ENCODE measurements at places on chromosomes 2 and 18. TPM values are rescaled to one million over a fixed set of nuclear protein-coding genes. Genes with fewer than 3 reads are reported as not detected.
A peak's percentile ranks its signal among the peaks of the same experiment; 100 is the strongest.

- no peak for DNase-seq
Observed at GRCh38 chr2:191789796-191790195, 57.1 kb downstream of the CAVIN2 start.

DNA sequence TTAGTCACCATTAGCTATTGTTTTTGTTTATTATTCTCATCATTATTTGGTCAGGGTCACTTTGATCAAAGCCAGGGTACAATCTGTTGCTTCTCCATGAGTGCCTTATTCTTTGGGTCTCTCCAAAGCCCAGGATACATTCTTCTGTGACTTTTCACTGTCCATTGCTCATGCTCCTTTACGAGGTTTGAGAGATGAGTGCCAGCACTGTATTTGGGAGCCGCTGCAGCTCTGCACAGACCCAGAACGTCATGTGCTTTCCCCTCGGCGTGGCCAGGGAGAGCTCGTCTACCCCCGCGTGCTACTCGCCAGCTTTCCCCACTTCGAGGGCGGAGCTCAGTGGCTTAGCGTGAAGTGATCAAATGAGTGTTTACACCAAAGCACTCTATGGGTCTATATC lies 123.7 kb downstream of the COL6A3 start:
- peak; percentile 55 for DNase-seq

- DNase-seq: no peak
Observed at GRCh38 chr2:236865052-236865451, 220.6 kb upstream of the COPS8 start.

DNA sequence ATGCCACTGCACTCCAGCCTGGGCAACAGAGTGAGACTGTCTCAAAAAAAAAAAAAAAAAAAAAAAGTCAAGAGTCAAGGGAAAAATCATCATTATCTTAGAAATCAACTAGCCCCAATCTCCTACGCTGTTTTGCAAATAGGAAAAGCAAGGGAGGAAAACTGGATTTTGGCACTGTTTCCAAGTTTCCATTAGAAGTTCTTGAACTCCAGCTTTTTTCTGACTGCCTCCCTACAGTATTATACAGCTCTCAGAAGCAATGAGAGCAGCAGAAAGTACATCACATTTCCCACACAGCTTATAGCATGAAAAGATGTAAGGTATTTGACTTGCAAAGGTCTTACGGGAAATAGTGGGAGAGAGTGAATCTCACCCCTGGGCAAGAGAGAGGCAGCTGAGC lies 127.8 kb downstream of the OSR1 start:
- no peak for DNase-seq

DNA sequence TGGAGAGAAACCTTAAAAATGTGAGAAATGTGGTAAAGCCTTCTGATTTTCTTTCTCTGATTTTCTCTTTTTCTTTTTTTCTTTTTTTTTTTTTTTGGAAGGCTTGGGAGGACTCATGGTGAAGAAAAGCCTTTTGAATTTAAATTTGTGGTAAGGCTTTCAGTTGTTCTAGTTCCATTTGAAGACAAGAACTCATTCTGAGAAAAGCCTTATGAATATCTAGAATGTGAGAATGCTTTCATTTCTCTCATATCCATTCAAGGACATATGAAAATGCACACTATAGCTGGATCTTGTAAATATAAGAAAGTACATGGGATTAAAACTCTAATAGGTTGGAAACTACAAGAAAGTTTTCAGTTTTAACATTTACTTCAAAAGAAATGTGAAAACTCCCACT lies 1045.2 kb upstream of the NRXN1 start:
- DNase-seq: no peak

DNA sequence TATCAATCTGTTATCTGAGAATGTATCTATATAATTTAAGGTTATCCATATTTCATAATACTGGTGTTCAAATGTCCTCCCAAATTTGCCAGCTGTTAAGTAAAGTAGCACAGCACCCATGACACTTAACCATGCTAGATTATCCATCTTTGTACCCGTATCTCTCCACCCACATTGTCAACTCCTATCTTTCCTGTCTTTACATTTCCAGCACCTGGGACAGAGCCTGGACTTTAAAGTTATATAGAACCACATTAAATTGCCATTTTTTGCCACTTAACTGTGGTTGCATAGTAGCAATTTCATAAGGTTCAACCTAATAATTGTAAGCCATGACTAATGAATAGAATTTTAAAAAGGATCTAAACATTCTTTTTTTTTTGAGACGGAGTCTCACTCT lies 226.7 kb downstream of the NCKAP5 start:
- DNase-seq: no peak

DNA sequence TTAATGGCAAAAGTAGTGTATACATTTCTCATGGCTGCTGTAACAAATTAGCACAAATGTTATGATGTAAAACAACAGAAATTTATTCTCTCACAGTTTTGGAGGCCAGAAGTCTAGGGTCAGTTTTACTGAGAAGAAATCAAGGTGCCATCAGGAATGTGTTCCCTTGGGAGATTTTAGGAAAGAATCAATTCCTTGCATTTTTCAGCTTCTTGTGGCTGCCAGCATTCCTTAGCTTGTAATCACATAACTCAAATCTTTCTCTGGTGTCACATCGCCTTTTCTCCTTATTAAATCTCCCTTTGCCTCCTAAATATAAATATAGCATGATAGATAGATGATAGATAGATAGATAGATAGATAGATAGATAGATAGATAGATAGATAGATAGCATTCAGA lies 307.0 kb upstream of the REG3G start:
- no peak for DNase-seq

- DNase-seq: no peak
Observed at GRCh38 chr2:74915743-74916142, 42.7 kb upstream of the POLE4 start.

The BUB1 gene
- polyA plus RNA-seq: 0.15 TPM

The CLEC4F gene
- polyA plus RNA-seq: not detected

The ZSWIM2 gene
- not detected for polyA plus RNA-seq

The CDH2 gene
- 6.3 TPM for polyA plus RNA-seq

The RFX8 gene
- polyA plus RNA-seq: not detected

The REG1B gene
- 1.5 TPM for polyA plus RNA-seq

All from kidney (tissue), 22 donors.